ENCODE measurements at places on chromosomes 6 and 20. TPM values are rescaled to one million over a fixed set of nuclear protein-coding genes. Genes with fewer than 3 reads are reported as not detected.

RGS17 gene
- 4.6 TPM for total RNA-seq

WFDC5 gene
- total RNA-seq: not detected

CBLN4 gene
- not detected for total RNA-seq

EMILIN3 gene
- total RNA-seq: under 0.01 TPM

NKAPL gene
- total RNA-seq: 1.5 TPM

ADIG gene
- total RNA-seq: not detected

E2F3 gene
- total RNA-seq: 17.0 TPM

RAET1G gene
- total RNA-seq: 1.3 TPM

MDFI gene
- 0.14 TPM for total RNA-seq

COX4I2 gene
- not detected for total RNA-seq

CAP2 gene
- total RNA-seq: 35.4 TPM

DEFB132 gene
- total RNA-seq: not detected

CD83 gene
- total RNA-seq: 0.22 TPM

TBC1D7 gene
- 22.8 TPM for total RNA-seq

RTN4IP1 gene
- 4.2 TPM for total RNA-seq

INSM1 gene
- total RNA-seq: not detected

PRR18 gene
- total RNA-seq: not detected

KHDRBS2 gene
- not detected for total RNA-seq

NXT1 gene
- total RNA-seq: 32.6 TPM

LY86 gene
- not detected for total RNA-seq

Data from placental pericyte (primary cell).